ENCODE measurements at places on chromosomes 7 and 10.

GRCh38 chr7:91314591-91315323 lies 50.5 kb downstream of the FZD1 start:
- DNase-seq, result no peak

GRCh38 chr7:6727663-6728062 lies 20.9 kb upstream of the ZNF12 start:
- no peak for DNase-seq

- DNase-seq, result no peak
Measured at GRCh38 chr10:8417631-8418030, 363.1 kb downstream of the GATA3 start.

DNA sequence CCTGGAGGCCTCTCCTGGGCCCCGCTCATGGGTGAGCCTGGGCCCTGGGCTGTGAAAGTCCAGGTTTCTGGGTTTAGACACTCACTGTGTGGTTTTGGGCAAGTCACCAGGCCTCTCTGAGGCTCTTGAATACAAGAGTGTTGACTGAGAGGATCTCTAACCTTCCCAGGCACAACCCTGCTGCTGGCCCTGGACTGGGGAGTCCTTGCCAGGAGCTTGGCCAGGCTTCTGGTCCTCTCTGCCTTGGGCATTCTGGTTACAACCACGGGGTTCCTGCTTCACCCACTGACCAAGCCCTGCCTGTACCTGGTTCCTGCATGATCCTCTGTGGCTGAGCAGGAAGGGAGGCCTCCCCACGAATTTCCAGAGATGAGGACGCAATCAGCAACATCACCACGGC lies 63.6 kb upstream of the COL13A1 start:
- no peak for DNase-seq

DNA sequence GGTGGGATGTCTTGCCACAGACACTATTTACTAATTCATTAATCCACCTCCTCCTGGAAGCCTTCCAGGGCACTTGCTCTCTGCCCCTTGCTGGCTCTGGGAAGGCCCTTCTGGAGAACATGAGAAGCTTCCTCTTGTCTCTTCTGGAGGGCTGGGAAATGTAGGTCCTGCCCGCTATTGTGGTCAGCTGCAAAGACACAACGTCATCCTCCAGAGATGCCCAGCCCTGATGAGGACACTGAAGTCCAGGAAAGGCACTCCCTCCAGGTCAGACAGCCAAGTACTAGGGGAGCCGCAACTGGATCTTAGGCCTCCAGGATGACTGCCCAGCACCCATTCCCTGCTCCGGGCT lies 9.6 kb upstream of the TACR2 start:
- DNase-seq, result no peak

- DNase-seq, result no peak
Measured at GRCh38 chr7:74288034-74288881, 949 bp upstream of the CLIP2 start.

DNA sequence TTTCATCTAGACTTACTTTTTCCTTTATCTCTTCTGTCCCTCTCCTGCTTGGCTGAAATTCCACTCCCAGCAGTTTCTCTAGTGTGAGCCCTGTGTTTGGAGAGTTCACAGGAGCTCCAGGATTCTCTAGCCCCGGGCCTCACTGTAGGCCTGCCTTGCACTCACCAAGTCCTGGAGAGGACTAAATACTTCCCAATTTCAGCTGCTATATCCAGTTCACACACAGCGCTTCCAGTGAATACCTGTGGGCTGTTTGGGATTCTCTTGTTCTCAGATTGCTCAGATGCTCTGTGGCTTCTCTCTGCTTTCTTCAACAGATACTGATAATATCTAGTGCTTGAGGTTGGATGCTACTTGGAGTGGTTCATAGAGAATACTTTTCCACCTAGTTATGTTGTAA lies 46.0 kb downstream of the MINPP1 start:
- no peak for DNase-seq

DNA sequence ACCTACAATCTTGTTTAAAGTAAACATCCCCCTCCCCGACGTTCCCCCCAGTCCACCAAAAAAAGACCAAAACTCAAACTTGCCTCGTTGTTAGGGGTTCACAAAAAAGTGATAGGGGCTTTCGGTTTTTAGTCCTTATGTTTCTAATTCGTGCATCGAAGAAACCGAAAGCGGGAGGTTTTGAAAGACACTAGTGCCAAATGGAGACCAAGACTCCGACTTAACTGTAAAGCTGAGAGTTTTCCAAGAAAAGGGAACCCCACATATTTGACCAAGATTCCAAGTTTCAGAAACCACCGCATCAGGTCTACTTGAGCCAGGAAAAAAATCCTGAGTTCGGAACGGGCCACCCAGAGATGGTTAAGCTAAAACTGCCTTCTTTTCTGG lies 534 bp downstream of the PSMA2 start:
- DNase-seq, result no peak

DNA sequence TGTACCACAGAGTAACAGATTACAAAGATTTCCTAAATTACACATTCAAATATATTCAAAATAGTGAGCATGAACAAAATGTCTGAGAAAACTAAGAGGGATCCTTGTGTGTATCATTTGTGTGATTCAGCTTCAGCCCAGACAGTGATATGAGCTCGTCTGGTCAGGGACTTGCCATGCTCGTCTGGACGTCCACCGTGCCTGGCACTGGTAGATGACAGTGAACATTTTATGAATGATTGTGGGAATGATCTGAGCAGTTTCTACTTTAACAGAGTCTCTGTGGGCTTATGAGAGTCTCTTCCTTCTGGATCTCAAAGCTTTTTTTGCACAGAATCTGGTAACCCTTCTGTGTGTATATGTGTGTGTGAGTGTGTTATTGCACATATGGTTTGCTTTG lies 34.2 kb upstream of the ANKRD2 start:
- no peak for DNase-seq

DNA sequence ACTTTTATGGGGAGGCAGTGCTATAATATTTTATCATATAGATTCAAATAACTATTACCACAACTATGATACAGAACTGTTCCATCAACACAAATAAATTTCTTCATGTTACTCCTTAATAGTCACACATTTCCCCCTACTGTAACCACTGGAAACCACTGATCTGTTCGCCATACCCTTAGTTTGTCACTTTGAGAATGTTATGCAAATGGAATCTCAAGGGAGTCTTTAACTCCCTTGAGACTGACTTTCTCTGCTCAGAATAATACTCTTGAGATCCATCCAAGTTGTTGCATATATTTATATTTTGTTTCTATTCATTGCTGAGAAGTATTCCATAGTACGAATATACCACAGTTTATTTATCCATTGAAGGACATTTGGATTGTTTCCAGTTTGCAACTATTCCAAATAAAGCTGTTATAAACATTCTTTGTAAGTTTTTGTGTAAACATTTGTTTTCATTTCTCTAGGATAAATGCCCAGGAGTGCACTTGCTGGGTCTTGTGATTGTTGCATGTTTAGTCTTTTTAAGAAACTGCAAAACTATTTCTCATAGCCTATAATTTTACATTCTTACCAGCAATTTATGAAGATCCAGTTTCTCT lies 19.7 kb upstream of the PON2 start:
- DNase-seq, result no peak

- DNase-seq, result no peak
Measured at GRCh38 chr7:42162560-42163325, 74.3 kb downstream of the GLI3 start.
